ENCODE measurements at places on chromosomes 11 and 22.

GRCh38 chr11:72239849-72240460 lies 4.0 kb downstream of the PHOX2A start:
- peak; percentile 42 for DNase-seq

GRCh38 chr11:111413849-111414248 lies 34.8 kb upstream of the POU2AF1 start:
- no peak for DNase-seq

GRCh38 chr11:99865951-99866350 lies 821.1 kb upstream of the ARHGAP42 start:
- no peak for DNase-seq

DNA sequence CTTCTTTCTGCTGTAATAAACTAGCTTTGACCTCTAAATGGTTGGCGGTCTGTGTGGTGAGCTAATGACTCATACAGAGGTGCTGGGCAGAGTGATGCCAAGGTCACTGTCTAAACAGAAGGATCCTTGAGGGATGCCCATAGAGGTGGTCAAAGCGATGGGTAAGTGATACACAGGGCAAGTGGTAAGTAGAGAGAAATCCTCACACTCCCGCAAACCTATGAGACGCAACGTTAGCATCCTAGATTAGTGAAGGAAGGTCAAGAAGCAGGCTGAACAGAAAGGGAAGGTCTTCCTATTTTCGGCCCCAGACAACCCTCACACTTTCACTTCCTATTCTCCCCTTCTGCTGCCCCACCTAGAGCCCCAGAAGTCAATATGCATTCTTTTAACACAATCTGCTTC lies 65.6 kb upstream of the SESN3 start:
- DNase-seq, result peak; percentile 45

DNA sequence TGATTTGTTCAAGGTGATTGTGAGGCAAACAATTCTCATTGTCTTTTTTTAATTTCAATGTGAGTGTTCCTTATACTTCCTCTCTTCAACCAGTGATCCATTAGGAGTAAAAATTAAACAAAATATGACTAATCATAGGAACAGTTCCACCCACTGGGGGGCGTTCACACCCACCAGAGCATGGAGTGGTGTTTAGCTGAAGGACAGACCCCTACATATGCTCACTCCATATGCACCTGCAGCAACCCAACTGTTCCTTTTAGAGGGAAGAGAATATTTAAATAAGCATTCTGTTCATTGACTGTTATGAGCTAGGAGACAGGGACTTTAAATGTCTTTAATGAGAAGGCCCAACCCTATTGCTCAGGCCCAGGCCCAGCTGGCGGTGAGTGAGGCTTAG lies 78.7 kb upstream of the DRD2 start:
- no peak for DNase-seq

Measured in inflammatory macrophage treated with lipopolysaccharide for 4 hours (primary cell).